Activated CD8-positive, alpha-beta memory T cell treated with anti-CD3 and anti-CD28 coated beads for 4 hours (primary cell): ENCODE measurements at places on chromosomes 5 and 9.

DNA sequence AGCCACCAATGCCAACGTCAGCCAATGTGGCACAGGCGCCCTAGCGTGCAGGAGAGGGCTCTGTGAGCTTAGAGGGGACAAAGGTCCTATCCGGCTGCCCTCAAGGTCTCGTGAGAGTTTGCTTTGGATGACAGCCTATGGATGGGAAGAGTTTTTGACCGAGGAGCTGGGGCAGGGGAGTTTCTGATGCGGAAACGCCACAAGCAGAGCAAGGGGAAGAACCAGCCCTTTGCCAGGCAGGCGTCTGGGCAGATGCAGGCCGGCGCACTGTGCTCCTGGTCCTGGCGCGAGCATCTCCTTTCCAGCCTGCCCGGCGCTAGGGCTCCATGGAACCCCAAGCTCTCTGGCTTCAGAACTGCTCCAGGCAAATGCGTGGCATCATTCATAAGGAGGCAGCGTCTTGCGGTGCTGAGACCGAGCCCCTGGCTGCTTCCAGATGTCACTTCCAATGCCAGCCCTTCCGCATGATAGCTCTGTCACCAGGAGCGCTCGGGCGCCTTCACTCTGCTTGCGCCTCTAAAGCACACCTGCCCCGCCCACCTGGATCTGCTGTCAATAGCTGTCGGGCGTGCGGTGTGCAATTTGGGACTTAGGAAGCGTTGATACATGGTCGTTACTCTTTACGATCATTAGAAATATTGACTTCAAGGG lies 374.9 kb upstream of the IRX1 start:
- no peak for DNase-seq

GRCh38 chr5:134114886-134115805 lies 665 bp downstream of the TCF7 start:
- DNase-seq: peak; percentile 81

GRCh38 chr9:20284601-20285289 lies 337.6 kb downstream of the MLLT3 start:
- DNase-seq: no peak

DNA sequence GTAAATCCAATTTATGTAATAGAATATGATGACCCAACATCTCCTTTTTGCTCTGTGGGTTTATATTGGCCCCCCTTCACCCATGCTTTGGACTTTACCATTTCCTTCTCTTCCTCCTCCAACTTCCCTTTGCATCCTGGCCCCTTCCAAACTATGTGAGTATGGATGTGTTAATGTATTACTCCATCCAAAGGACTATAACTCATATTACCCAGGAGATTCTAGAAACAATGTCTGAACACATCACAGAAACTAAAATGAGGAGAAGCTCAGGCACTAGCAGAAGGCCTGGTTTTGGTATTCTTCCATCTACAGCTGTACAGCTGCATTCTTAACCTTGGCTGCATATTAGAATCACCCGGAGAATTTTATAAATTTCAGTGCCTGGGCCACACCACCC lies 110.7 kb downstream of the PDE4D start:
- DNase-seq: no peak

GRCh38 chr5:56056875-56057274 lies 62.1 kb upstream of the IL6ST start:
- DNase-seq: no peak

GRCh38 chr9:78005231-78006002 lies 26.2 kb downstream of the GNAQ start:
- DNase-seq: no peak

GRCh38 chr5:1171340-1171941 lies 30.0 kb upstream of the SLC6A19 start:
- DNase-seq: no peak

GRCh38 chr5:100856462-100856861 lies 46.6 kb downstream of the ST8SIA4 start:
- DNase-seq: no peak

- DNase-seq: no peak
Measured at GRCh38 chr9:1047591-1048230, 2.4 kb upstream of the DMRT2 start.

DNA sequence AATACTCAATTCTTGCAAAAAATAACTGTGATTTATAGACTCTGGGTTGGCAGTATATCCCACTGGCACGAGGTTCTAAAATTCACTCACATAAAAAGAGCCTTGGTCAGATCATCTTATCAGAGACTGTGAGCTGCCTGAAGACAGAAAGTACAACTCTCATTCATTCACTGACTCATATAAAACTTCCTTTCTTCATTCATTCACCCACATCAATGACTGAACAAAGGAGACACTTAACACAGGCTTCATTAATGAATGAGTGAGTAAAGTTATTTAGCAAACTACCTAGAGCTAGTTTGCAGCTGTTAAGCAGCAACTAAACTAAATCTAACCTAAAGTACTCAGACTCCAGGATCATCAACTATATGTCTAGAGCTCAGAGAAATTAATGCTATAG lies 214.7 kb downstream of the DENND1A start:
- DNase-seq: no peak

- no peak for DNase-seq
Measured at GRCh38 chr9:72978744-72979143, 25.9 kb upstream of the ALDH1A1 start.

GRCh38 chr5:141704782-141705297 lies 22.8 kb upstream of the ARAP3 start:
- DNase-seq: no peak

DNA sequence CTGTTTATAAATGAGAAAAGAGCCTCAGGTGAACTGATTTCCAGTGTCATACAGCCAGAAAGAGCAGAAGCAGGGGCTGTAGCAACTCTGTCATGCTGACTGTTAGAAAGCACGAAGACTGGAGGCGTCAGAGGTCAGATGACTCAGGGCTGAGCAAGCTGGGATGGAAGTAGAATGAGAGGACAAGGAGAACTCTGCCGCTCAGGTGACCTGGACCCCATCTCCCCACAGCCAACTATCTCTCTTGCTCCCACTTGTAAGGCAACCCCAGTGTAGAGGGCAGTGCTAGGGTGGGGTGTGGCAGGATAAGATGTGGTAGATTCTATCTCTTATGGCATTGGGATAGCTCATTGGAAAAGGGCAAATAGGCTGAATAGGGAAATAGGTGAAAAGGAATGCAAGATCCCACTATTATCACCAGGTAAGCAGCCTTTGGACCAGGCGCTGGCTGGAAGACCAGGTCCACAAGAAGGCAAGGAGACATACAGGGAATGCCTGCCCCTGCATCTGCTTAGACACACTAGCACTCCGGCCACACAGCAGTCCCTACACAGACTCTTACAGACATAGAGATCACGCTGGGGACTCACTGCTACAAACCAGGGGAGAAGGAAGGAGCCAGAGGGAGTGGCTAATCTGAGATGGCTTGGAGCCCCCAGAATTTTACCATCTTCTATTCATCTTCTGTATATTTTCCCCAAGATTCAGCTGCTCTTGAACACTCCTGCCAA lies 21.2 kb upstream of the LOX start:
- no peak for DNase-seq

GRCh38 chr5:109191153-109191558 lies 218.6 kb downstream of the PJA2 start:
- no peak for DNase-seq

DNA sequence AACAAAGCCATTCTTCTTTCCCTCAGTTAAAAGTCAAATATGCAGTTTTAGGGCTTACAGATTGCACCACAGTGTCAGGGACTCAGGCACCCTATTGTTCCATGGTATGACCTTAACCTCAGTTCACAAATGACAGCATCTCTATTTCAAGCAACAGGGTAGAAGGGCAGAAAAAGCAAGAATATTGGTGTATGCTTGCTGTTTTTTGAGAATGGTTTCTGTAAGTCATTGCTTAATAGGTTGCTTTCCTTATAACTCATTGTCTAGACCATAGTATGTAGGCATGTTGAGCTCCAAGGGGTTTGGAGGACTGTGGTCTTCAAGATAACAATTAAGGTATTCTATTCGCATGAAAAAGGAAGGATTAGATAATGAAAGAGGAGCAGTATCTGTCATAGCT lies 183.5 kb upstream of the EDIL3 start:
- no peak for DNase-seq

- no peak for DNase-seq
Measured at GRCh38 chr9:107046692-107047091, 183.7 kb downstream of the ZNF462 start.

GRCh38 chr5:87367243-87367642 lies 45.5 kb downstream of the CCNH start:
- no peak for DNase-seq

DNA sequence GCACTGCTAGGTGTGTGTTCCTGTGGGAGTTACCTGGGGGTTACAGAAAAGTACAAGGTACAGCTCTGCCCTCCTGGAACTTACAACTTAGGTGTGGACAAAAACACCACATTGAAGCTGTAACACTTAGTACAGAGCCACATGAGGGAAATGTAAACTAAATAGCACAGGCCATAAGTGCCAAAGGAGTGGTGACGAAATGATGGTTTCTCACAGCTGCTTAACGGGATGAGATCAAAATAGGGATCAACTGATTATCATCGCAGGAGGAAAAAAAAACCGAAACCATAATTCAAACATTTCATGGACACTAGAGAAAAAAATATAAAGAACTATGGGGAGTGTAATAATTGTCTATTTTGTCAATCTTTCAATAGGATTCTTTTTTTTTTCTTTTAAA lies 5.9 kb downstream of the LIX1 start:
- DNase-seq: no peak

- DNase-seq: no peak
Measured at GRCh38 chr5:164909673-164910072, 1404.3 kb downstream of the MAT2B start.

DNA sequence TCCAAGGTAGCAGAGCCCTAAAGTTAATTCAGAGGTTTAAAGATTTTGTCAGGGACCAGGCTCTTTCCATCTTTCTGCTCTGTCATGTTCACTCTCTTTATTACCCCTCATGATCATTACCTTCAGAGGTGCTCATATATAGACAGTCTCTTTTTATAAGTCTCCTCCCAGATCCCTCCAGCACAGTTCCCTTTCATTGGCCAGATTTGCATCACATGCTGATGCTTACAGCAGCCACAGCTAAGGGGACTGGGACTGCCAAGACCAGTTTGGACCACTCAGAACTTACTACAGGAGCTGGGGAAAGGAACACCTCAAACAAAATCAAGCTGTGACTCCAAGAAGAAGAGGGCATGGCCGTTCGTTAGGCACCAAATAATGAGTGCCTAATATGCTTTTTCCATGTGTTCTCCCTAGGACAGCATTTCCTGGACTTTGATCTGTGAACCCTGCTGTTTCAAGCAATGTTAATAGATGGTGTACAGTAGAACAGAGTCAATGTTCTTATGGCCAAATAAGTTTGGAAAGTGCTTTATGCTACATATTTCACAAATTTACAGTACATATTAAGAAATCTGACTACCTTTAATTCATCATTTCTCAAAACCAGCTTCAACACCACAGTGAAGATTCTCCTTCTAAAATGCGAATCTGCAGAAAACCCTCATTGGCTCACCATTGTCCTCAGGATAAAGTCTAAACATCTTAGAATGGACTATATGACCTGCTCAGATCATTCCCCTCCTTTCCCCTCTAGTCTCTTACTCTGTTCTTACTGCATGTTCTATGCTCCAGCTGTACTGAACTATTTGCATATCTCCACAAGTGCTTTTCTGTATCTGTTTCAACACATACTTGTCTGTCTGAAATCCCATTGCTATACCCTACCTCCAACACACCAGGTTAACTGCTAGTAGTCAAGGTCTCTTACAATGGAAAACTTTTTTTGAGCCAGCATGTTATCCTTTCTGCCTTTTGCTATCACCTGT lies 3.4 kb downstream of the C5orf58 start:
- DNase-seq: no peak

DNA sequence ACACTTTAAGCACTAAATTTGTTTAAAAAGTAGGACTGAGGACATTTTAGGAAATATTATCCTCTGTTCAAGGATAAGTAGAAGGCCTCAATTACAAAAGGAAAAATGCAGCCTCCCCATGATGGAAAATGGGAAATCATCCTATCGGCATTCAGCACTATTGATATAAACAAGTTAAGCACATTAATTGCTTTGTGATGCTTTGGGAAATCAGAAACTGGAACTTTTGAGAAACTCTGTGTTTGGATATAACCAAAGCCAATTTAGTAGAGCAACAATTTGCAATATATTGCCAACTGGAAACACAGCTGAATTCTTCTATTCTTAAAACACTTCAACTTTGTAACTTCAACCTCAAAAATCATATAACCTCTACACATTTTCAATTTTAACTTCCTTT lies 65.2 kb upstream of the PTGER4 start:
- no peak for DNase-seq

- no peak for DNase-seq
Measured at GRCh38 chr9:73215249-73215648, 63.6 kb downstream of the ANXA1 start.

DNA sequence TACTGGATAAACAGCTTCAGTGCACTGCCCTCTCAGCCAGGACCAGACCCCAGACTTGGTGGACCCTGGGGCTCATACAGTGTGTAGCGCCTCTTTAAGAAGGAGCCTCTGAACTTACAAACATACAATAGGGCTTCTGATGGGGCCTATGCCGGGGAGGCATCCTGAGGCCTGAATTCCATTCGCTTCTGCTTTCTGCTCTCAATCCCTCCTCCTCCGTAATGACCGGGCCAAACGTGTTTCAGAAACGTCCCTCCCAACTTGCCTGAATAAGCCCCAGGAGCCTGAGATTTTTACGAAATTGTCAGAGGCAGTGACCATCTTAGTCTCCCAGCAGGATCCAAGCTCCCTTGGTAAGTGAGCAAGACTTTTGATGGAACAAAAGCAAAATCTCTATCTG lies 128.1 kb upstream of the BOD1 start:
- DNase-seq: no peak

- DNase-seq: no peak
Measured at GRCh38 chr5:81121836-81122630, 111.1 kb upstream of the CKMT2 start.

DNA sequence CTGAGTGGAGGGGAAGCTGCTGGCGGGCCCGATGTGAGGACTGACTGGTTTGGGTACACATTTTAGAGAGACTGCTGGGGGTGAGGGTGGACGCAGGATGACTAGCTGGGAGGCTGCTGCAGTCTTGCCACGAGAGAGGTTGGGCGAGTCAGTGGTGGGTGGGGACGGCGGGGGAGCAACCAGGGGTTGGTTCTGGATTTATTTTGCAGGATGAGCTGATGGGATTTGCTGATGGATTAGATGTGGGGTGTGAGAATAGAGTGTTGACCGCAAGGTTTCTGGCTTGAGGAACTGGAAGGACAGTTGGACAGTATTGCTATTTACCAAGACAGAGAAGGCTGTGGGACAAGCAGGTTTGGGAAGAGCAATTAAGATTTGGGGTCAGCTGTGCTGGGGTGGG lies 5.8 kb upstream of the NDST1 start:
- no peak for DNase-seq

- DNase-seq: no peak
Measured at GRCh38 chr5:37975531-37975930, 135.7 kb upstream of the GDNF start.

DNA sequence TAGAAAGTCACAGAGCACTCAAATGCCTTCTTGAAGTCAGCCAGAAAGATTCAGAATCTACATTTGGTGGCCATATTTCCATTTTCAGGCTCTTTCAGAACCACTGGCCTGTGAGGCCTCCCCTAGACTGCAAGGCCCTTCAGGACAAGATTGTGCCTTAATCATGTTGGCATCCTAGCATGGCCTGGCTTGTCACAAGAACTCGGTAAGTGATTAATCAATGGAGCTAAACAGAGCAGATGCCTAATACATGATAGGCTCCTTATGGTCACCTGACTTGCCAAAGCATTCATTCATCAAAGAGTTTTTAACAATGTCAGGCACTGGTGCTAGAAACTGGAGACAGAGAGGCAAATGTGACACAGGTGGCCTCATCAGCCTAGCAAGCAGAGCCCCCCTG lies 70.3 kb downstream of the PGM5 start:
- no peak for DNase-seq

GRCh38 chr5:42672925-42673324 lies 83.7 kb upstream of the CCDC152 start:
- DNase-seq: no peak
